CD4-positive, alpha-beta T cell treated with Interleukin-17A for 1 hour (primary cell): ENCODE measurements at places on chromosomes 6 and 20.

- no peak for DNase-seq
These were observed 138.5 kb upstream of the AKAP12 start for GRCh38 chr6:151101161-151101815.

- no peak for DNase-seq
These were observed 251.6 kb downstream of the ADGB start for GRCh38 chr6:146850238-146850896.

DNA sequence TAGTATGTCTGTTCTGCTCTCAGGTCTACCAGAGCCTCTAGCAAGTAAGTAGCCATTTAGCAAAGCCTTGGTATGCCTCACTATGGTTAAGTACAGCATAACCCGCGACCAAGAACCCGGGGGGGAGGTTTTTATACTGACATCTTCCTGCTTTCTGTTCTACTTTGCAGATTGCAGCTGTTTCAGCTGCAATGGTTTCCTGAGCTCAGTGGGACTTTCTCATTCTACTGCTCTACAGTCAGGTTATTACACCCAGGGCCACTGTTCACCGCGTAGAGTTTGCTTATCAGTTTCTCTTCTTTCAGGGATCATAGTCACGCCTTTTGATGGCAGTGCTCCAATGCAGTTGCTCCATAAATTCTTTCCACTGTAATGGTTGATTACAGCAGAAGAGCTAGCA lies 631.3 kb downstream of the TFAP2A start:
- no peak for DNase-seq

DNA sequence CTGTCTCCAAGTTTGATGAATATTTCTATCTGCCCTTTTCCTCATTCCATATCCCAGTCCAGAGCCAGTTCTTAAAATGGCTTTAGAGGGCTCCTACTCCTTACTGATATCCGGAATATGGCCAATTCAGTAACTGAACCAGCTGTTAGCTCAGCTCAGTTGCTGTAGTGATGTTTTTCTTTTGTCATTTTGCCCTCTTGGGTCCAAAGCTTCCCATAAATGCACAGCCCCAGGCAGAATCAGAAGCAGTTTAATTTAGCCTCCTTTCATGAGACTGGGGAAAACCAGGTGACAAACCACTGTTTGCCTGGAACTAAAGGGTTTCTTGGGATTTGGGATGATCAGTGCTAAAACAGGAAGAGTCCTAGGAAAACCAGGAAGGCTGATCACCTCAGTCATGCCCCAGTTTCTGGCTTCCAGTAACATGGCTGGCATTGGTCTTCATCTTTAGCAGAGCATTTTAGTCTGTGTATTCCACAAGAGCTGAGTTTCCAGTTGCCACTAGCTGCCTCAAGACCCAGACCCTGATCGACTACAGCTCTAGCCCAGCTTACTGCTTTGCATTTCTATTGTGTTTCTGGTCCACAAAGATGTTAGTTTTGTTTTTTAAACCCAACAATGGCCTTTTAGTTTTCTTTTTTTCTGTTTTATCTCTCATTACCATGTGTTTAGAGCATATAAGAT lies 40.6 kb upstream of the REV3L start:
- DNase-seq, result no peak
